ENCODE measurements at places on chromosomes 3 and 15. TPM values are rescaled to one million over a fixed set of nuclear protein-coding genes. Genes with fewer than 3 reads are reported as not detected.

The CASR gene
- not detected for total RNA-seq

The CCDC54 gene
- not detected for total RNA-seq

- H3K4me3 ChIP-seq: no peak overlapping the region
- H3K36me3 ChIP-seq: no peaks in the 10 kb centered on the region
- H3K27me3 ChIP-seq: peaks cover 10% of the 10 kb centered on the region
- peaks cover 2% of the 10 kb centered on the region for H3K4me1 ChIP-seq
Measured at GRCh38 chr3:108006077-108006771, 84.6 kb downstream of the CD47 start.

GRCh38 chr3:56930706-56931105 lies 129.0 kb upstream of the ARHGEF3 start:
- H3K27me3 ChIP-seq: no peaks in the 10 kb centered on the region
- no peak overlapping the region for H3K27ac ChIP-seq
- H3K36me3 ChIP-seq: peaks cover 12% of the 10 kb centered on the region
- no peak for DNase-seq
- H3K4me3 ChIP-seq: no peak overlapping the region

DNA sequence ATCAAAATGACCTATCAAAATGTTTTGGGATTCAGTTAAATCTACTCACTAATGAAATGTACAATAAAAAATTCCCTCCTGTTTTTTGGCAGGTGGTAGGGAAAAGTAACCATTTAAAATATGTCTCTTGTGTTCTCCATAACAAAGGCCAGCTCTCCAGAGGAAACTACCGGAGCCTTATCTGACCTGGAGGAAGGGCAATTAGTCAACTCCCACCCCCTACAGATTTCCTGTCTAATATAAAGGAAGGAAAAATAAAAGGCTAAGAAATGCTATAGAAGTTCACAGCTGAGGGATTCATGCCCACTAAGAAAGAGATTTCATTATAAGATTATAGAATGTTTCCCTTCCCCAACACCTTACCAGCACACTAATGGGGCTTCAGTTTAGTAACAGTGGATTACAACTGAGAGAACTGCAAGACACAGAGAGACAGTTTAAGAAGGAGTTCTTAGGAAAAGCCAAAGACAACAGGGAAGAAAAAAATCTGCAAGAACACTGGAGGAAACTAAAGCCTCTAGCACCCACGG lies 376.5 kb upstream of the KCNMB2 start:
- no peaks in the 10 kb centered on the region for H3K27me3 ChIP-seq
- H3K27ac ChIP-seq: no peak overlapping the region
- H3K36me3 ChIP-seq: no peaks in the 10 kb centered on the region
- H3K4me1 ChIP-seq: peaks cover 6% of the 10 kb centered on the region
- H3K4me3 ChIP-seq: no peak overlapping the region

- no peaks in the 10 kb centered on the region for H3K4me1 ChIP-seq
- no peak overlapping the region for H3K4me3 ChIP-seq
- H3K36me3 ChIP-seq: peaks cover 7% of the 10 kb centered on the region
- H3K27ac ChIP-seq: no peak overlapping the region
- H3K27me3 ChIP-seq: no peaks in the 10 kb centered on the region
- DNase-seq: no peak
Measured at GRCh38 chr3:158830391-158830790, 28.5 kb downstream of the MFSD1 start.

DNA sequence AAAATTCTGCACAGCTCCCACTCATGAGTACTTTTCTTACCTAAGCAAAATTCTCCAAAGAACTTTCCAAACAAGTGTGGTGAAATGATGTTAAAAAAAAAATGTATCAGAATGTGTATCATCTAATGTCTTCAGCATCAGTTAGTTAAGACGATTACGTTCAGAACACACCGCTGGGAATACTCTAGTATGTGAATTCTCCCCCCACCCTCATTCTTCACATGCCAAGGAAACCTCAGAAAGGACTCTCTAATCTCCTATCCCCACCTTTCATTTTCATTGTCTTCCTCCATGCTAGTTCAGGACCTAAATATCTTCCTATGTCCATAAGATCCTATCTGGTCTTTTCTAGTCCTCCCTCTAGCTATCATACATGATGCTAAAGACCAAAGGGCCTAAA lies 457.4 kb downstream of the SHQ1 start:
- no peak overlapping the region for H3K4me3 ChIP-seq
- no peak overlapping the region for H3K27ac ChIP-seq
- H3K36me3 ChIP-seq: no peaks in the 10 kb centered on the region
- H3K27me3 ChIP-seq: no peaks in the 10 kb centered on the region
- peaks cover 16% of the 10 kb centered on the region for H3K4me1 ChIP-seq
- no peak for DNase-seq

DNA sequence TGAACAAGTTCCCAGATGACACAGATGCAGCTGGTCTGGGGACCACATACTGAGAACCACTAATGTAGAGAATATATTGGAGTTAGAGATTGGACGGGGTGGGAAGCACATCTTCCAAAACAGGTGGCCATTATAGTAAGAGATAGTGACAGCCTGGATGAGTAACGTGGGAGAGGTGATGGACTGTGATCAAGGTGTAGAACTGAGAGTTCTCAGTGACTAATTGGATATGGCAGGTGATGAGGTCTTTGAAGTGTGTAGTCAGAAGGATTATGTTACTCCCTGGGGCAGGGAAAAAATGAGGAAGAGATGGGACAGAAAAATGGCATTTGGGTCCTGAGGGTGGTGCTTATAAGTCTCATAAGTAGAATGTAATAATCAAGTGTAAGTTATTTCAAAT lies 66.6 kb downstream of the KCNMB2 start:
- H3K4me3 ChIP-seq: no peak overlapping the region
- no peak for DNase-seq
- no peak overlapping the region for H3K27ac ChIP-seq
- H3K27me3 ChIP-seq: no peaks in the 10 kb centered on the region
- no peaks in the 10 kb centered on the region for H3K4me1 ChIP-seq
